Neural progenitor cell (in vitro differentiated cells): ENCODE measurements at places on chromosomes 1 and 21. TPM values are rescaled to one million over a fixed set of nuclear protein-coding genes. Genes with fewer than 3 reads are reported as not detected.

DNA sequence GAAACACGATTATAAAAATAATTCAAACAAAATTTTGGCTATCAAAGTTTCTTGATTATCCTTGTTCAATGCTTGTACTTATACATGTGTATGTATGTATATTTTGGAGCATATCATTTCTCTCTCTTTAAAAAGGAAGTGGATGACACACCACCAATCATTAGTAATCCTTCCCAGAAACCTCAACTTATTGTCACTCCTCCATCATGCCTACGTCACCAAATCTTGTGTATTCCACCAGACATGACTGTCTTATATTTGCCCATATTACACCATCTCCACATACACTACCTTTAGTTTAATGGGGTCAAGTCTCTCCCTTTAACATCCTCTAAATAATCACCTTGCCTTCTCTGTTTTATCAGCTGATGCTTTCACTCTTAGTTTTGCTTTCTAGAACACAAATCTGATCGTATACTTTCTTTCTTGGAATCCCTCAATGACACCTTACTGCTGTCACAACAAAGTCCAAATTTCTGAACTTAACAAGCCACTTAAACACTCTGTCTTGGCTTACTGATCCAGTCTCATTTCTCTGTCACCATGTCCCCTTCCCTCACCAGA, 124.0 kb downstream of the BRINP3 start:
- no peak for DNase-seq

The FAM72C gene
- 8.1 and 14.8 TPM in 2 replicates for total RNA-seq

- DNase-seq = no peak
Measured at GRCh38 chr1:95311014-95311413, 77.0 kb downstream of the RWDD3 start.

The OR6K6 gene
- not detected in 2 replicates for total RNA-seq

- peak; percentile 49 for DNase-seq
Measured at GRCh38 chr1:247487057-247487456, 29.2 kb upstream of the OR2B11 start.

DNA sequence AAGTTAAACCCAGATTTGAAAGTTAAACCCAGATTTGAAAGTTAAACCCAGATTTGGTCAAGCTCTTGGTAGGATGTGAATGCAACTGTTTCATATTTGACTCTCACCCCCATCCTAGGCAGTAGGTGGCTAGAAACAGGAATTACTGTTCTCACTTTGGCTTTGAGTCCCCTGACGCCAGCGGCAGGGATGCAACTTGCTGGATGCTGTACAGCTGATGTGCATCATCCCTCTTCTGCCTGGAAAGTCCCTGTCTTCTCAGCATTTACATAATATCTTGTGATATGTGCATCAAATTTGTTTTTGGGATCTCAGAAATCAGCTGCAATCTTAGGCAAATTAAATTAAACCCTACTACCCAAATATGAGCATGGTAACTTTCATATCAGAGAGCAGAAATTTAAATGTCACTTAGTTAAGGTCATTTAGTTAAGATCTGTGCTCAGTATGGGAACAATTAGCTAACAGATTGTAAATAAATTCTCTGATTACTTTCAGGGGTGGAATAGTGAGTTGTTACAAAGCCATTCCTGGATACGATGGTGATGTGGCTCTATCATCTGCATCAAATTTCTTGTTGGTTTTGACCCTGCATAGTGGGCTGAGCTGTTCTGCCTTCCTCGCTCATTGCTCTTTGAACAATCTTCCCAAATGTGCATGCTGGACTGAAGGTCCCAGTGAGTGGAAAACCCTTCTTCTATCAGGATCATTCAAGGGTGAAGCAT, 6.8 kb upstream of the HAO2 start:
- no peak for DNase-seq

DNA sequence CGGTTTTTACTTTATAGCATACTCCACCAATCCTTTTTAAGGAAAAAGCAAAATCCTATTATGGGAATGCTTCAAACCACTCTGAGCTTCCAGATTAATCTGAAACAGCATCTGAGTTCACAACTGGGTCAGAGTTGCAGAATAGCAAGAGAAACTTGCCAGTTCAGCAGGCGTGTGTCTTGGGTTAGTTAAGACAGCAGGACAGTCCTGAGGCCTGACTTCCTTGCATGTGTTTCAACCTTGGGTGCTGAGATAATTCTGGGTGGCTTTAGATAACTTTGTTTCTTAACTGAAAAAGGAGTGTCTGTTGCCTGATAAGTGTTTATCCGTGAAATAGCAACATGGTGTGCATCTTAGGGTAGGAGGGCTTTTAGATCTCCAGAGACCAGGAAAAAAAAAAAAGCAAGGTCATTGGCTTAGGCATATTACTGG, 169.2 kb downstream of the DHRS3 start:
- DNase-seq = no peak

- no peak for DNase-seq
Measured at GRCh38 chr1:41714638-41715389, 203.9 kb downstream of the HIVEP3 start.

DNA sequence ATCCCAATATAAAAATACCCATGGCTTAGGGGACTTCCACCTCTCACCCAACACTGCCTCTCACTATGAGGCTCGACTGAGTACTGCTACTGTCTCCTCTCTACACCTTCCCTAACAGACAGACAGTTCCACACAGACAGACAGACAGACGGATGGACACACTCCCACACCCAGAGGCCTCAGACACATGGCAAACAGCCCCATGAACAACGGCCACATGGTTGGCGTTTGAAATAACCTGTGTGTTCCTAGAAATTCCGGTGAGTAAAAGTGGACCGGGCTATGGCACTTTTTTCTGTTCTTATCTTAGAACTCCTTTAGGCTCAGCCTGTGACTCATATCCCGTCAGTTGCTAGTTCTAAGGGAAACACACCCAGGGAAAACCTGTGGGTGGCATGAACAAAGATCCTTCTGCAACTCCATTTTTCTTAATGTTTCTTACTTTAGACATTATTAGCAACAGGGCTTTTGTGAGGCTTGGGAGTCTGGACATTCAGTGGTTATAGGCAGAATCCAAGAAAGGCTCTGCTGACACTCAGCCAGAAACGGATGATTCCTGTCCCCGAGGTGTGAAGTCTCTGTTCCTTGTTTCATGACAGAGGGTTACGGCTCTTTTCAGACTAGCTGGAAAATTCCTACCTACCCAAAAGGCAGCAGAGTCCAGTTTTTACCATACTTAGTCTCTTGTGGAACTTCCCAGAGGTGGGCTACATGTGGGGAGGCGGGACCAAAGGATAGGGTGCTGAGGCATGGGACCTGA, 90.5 kb upstream of the TLR5 start:
- no peak for DNase-seq
